ENCODE measurements at places on chromosomes 16 and 17. TPM values are rescaled to one million over a fixed set of nuclear protein-coding genes. Genes with fewer than 3 reads are reported as not detected.

Gene CTRB1
- total RNA-seq: not detected

Gene IRF8
- 7.8 TPM for total RNA-seq

DNA sequence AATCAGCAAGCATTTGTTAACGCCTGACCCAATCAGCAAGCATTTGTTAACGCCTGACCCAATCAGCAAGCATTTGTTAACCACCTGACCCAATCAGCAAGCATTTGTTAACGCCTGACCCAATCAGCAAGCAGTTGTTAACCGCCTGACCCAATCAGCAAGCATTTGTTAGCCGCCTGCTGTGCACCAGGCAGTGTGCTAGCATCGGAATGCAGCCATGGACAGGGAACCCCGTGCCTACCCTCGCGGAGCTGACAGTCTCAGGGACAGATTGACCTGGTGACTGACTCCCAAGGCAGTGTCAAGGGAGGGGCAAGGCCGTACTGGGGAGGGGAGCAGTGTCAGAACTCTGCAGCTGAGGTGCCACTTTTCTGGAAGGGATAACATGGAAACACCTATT lies 66.9 kb downstream of the ABR start:
- no peaks in the 10 kb centered on the region for H3K36me3 ChIP-seq
- H3K4me3 ChIP-seq: no peak overlapping the region
- no peak for DNase-seq
- no peak overlapping the region for H3K27ac ChIP-seq

GRCh38 chr16:15490123-15490711 lies 55.8 kb downstream of the BMERB1 start:
- no peaks in the 10 kb centered on the region for H3K36me3 ChIP-seq
- H3K4me1 ChIP-seq: no peaks in the 10 kb centered on the region
- no peaks in the 10 kb centered on the region for H3K27me3 ChIP-seq
- H3K4me3 ChIP-seq: no peak overlapping the region

GRCh38 chr16:31351942-31352325 lies 3.0 kb upstream of the ITGAX start:
- H3K4me1 ChIP-seq: no peaks in the 10 kb centered on the region
- peak; percentile 40 for DNase-seq
- H3K4me3 ChIP-seq: no peak overlapping the region
